ENCODE measurements at places on chromosomes 7 and 10. TPM values are rescaled to one million over a fixed set of nuclear protein-coding genes. Genes with fewer than 3 reads are reported as not detected.

DNA sequence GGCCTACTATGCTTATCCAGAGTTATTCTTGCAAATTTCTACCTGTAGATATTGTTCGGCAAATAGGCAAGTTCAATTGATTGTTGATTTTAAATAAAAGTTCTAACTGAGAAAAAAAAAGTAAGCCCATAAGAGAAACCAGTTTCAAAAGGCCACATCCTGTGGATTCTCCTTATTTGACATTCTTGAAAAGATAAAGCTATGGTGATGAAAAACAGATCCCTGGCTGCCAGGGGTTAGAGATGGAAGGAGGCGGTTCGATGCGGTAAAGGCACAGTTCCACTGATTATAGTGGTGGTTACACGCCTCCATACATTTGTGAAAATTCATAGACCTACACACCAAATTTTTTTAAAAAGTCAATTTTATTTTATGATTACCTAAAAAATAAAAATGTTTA is 347.8 kb downstream of the KCNMA1 start:
- no peak for DNase-seq

Gene TECTB
- total RNA-seq, result not detected

Gene MMD2
- total RNA-seq, result not detected

Gene ZNF239
- 1.1 TPM for total RNA-seq

Gene ENTPD1
- total RNA-seq, result 0.27 TPM

GRCh38 chr7:125061776-125062397 is 132.3 kb upstream of the POT1 start:
- DNase-seq, result peak; percentile 58

DNA sequence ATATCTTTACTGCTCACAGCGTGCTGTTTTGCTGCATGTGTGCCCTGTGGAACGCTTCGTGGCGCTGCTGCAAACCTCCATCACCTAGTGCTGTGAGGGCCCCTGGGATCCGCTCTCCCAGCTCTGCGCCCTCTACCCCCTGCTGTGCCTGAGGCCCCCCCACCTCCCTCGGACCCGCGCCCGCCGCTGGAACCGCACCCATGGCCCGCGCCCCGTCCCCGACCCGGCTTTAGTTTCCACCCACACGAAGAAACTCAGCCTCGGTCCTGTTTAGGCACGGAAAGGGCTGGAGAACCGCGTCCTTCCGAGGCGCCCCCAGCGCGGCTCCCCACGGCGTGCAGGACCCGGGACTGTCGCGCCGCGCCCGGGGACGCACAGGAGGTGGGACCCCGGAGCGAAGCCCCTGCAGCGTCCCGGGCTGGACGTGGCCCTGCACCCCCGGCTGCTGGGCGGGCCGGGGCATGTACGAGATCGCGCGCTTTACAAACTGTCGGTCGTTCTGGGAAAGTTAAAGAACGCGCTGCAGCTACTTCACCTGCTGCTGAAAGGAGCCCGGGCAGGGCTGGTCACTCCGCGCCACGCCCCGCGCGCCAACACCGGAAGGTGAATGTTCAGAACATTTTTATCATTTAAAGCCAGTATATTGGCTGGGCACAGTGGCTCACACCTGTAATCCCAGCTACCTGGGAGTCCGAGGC is 54.3 kb downstream of the BMS1 start:
- peak; percentile 63 for DNase-seq

DNA sequence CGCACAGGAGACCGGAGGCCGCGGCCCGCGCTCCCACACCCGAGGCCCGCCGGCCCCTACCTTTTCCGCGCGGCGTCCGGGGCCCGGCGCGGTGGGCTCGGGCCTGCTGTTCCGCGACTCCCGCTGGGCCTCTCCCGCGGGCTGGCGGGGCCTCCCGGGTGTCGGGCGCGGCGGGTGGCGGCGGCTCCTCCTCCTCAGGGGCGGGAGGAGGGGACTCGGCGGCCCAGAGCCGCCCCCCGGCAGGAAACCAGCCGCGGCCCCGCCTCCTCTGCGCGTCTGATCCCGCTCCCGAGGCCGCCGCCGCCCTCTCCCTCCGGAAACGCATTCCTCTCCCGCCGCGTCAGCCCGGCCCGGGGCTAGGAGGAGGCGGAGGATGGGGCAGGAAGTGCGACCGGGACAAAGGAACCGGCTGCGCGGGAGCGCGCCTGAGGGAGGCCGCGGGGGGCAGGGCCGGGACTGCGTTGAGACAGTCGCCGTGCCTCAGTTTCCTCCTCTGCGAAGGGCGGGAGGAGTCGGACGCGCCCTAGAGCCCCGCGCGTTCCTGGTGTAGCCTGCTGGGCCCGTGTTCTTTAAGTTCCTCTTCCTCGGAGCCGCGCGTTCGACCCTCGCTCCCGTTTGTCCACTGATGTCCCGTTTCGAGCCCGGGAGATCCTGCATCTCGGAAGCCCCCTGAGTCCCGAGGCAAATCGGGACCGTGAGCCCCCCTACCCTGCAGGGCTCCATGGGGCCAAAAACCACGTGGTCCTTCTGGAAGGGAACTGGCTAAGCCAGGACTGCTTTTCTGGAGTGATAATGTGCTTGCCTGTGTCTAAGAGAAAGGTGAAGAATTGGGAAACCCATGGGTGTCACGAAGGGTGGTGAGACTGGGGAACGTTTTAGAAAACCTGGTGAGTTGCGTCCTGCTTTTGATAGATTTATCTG is at the start of gene ITGB1:
Gene ITGB1 (minus strand): TSS at position 146 of the 921 bp plus-strand sequence. CDS start 22,672 bp downstream, outside the sequence.
- DNase-seq, result peak; percentile 79

Gene OR2A12
- not detected for total RNA-seq

GRCh38 chr10:43892062-43892770 is 243.5 kb upstream of the ZNF32 start:
- DNase-seq, result no peak

- DNase-seq, result no peak
Measured at GRCh38 chr7:49980465-49980864, 112.6 kb downstream of the ZPBP start.

DNA sequence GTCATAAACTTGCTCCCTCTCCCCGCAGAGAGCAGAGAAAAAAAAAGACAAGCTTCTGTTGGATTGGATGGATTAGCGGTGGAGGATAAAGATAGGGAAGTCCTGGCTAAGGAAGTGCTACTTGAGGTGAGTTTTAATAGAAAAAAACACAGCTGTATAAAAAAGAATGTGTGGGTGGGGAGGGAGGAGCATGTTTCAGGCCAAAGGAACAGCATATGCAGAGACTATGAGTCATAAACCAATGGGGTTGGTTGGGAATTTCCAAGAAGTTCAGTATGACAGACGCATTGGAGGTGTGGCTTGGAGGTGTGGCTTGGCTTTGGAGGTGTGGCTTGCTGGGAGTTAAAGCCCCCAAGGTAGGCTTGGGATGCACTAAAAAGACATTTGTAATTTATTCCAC is 103.0 kb upstream of the LSM8 start:
- DNase-seq, result peak; percentile 4

DNA sequence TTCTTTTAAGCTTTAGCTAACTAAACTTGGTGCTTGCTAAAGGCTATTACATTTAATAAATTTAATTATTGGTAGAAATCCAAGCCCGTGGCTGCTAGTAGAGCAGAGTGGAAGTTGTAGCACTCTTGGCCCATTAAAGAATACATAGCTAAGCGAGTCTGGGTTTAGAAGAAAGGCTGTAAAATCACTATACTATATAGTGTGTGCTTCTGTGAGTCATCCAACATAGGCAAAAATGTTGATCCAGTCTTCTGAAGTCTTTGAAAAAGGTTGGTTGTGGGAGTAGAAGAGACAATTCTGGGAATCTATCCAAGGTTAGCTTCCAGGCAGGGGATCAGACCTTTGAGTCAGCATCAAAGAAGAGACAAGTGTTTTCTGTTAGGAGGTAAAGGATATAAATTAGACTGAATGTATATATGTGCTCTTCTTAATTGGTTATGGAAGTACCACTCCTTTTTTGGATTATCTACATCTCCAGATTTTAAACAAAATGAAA is 664.2 kb downstream of the NXPH1 start:
- no peak for DNase-seq

Gene ABCC2
- 0.27 TPM for total RNA-seq

DNA sequence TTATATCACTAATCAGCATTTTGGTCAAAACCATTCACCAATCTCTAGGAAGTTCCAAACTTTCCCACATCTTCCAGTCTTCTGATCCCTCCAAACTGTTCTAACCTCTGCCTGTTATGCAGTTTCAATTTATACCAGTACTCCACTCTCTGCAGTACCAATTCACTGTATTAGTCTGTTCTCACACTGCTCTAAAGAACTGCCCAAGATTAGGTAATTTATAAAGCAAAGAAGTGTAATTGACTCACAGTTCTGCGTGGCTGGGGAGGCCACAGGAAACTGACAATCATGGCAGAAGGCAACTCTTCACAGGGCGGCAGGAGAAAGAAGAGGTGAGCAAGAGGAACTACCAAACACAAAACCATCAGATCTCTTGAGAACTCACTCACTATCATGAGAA is 374.9 kb downstream of the SORCS1 start:
- DNase-seq, result no peak

Gene OPN1SW
- not detected for total RNA-seq

Gene HILPDA
- 7.5 TPM for total RNA-seq

Gene C7orf25
- 2.7 TPM for total RNA-seq

Gene NPC1L1
- under 0.01 TPM for total RNA-seq

- no peak for DNase-seq
Measured at GRCh38 chr7:23622506-23622925, 25.3 kb downstream of the CCDC126 start.

GRCh38 chr10:131997366-131998049 is 15.8 kb upstream of the BNIP3 start:
- DNase-seq, result no peak

DNA sequence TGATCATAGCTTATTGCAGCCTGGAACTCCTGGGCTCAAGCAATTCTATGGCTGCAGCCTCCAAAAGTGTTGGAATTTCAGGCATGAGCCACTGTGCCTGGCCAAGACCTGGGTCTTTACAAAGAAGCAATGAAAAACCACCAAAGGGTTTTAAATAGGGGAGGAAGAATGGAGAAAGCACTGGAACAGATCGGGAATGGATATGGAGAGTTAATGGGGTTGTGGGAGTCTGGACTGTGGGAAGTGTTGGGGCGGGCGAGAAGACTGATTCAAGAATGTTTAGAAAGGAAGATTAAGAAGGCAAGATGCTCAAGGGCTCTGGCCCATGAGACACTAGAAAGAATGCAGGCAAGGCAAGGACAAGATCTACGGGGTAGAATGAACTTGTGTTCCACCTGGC is 98.5 kb downstream of the CARD11 start:
- no peak for DNase-seq

- DNase-seq, result no peak
Measured at GRCh38 chr10:127992376-127992775, 85.5 kb downstream of the PTPRE start.

DNA sequence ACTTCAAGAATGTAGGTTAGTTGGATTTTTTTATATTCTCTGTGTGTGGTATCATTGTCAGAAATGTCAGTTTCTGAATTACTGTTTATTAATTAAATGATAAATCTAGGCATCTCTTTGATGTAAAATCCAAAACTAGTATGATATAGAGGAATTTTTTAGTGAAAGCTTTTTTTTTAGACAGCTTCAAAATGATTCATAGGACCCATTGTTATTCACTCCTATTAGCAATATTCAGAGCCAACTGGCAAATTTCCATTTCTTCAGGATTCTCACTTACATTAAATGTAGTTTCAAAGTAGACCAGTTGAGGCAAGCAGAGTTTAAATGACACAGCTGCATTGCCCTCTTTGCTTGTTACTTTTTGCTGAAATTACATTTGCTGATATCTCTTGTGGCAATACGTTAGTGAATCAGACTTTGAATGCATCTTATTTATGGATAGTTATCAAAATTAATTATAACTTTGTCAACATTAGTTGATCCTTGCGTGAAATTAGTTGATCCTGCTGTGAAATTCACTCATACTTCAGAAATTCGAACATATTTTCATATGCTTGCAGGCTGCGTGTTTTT is 20.3 kb downstream of the ZNF277 start:
- DNase-seq, result no peak

GRCh38 chr7:29843726-29844125 is 37.4 kb downstream of the WIPF3 start:
- DNase-seq, result no peak

- no peak for DNase-seq
Measured at GRCh38 chr10:6072215-6072934, 10.2 kb upstream of the IL2RA start.

- DNase-seq, result no peak
Measured at GRCh38 chr10:15158448-15158847, 10.0 kb downstream of the NMT2 start.

- DNase-seq, result no peak
Measured at GRCh38 chr7:41869091-41869490, 166.2 kb upstream of the INHBA start.

Gene IKZF1
- 183 TPM for total RNA-seq

DNA sequence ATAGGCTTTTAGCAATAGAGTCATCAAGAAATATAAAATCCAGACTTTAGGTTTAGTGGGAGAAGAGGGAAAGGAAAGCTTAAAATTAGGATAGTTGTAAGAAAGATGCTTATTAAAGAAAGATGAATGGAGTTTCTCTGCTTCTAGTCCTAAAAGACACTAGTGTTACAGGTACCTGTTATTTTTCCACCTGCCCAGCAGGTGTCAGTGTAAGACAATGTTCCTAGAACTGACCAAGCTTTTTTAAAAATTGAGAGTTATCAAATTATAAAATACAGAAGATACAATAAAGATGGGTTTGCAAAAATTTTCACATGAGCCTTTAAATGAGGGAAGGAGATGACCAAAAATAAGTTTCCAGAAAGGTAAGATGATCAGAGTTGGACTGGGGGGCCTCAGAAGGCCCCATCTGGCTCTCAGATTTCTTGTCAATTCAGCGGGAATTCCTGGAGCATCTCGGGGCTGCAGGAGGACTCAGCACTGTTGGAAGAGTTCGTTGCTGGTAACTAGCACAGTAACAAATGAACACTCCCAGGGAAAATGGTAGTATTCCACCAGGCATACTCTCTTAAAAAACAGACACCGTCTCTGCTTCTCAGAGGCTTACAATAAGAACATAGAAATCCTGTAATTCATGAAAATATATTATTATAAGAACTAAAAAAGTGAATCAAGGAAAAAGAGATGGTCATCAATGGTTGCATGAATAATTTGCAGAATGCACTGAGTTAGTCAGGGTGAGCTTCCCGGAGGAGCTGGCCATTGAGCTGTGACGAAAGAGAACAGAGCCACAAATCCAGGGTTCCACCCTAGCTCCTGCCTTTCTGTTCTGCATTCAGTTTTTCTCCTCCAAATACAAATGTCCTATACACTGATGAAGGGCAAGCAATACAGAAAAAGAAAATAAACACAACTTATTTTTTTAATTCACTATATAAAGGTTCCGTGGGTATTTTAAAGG is 71.8 kb upstream of the PIK3CG start:
- DNase-seq, result peak; percentile 62

Gene NT5C2
- 82.9 TPM for total RNA-seq

Gene INSYN2A
- under 0.01 TPM for total RNA-seq
